ENCODE measurements at places on chromosomes 1 and 21.

GRCh38 chr1:53130878-53131589 is 11.4 kb downstream of the SLC1A7 start:
- no peak for ATAC-seq

GRCh38 chr21:33360281-33360680 is 35.5 kb downstream of the IFNAR1 start:
- no peak for ATAC-seq

GRCh38 chr21:25552856-25553255 is 54.4 kb downstream of the MRPL39 start:
- no peak for ATAC-seq

GRCh38 chr21:14901482-14901958 is 163.3 kb downstream of the NRIP1 start:
- peak; percentile 76 for ATAC-seq

DNA sequence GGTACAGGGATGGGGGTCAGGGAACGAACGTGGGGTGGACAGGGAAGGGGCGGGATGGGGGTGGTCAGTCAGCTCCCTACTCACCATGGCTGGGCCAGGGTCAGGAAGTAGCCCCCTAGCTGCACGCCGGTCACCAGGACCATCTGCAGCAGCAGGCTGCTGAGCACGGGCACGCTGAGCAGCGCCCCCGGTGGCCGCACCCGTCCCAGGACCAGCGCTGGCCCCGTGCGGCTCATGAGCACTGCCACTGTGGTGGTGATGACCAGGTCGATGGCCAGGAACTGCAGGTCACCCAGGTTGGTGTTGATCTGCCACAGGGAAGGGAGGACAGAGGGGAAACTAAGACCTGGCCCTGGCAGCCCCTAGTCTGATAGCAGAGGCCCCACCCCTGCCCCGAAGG is 6.5 kb upstream of the MFAP2 start:
- ATAC-seq = no peak

GRCh38 chr1:202281316-202282024 is 60.3 kb downstream of the UBE2T start:
- ATAC-seq = no peak

DNA sequence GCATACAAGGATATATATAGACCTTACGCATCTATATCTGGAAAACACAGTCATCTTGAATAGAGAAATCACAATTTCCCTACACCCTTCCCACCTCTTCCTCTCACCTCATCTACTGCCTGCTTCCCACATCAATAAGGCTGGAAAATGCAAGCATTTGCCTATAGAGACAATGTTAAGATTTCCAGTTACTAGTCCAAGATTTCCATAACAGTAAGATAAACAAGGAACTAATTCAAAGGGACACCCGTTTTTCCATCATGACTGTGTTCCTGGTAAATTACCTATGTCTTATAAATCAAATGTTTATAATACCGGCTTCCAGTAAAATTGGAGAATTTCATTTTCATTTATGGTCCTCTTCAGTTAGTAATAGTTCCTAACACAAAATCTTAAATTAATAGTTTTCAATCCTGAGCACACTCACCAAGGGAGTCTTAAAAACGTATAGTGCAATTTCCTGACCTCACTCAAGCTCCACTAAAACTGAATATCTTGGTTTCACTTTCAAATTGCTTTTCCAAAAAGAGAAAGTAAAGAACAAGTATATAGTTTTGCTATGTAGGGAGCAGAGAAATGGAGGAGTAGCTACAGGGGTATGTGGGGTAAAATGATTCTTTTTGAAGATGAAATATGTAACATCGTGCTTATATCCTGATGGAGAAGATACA is 398.7 kb downstream of the PLPP3 start:
- ATAC-seq = no peak

GRCh38 chr1:186420923-186421322 is 40.0 kb downstream of the PDC start:
- ATAC-seq = peak; percentile 45

DNA sequence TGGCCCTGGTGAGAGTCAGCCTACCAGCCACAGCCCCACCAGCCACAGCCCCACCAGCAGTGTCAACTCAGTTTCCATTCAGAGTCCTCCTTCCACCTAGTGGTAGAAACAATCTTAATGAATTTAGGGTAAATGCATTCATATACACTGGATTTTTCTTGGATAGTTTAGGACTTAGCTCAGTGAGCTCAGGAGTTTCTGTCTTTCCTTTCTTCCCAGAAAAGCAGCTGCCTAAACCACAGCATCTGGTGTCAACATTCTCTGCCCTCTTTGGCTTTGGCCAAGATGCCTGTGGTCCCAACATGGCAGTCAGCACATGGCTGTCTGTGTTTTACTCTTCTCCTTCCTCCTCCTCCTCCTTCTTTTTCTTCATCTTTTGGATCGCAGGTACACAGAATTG is 94.0 kb downstream of the CLIC6 start:
- ATAC-seq = no peak

- ATAC-seq = no peak
Observed at GRCh38 chr1:245997471-245998258, 509.4 kb downstream of the SMYD3 start.

DNA sequence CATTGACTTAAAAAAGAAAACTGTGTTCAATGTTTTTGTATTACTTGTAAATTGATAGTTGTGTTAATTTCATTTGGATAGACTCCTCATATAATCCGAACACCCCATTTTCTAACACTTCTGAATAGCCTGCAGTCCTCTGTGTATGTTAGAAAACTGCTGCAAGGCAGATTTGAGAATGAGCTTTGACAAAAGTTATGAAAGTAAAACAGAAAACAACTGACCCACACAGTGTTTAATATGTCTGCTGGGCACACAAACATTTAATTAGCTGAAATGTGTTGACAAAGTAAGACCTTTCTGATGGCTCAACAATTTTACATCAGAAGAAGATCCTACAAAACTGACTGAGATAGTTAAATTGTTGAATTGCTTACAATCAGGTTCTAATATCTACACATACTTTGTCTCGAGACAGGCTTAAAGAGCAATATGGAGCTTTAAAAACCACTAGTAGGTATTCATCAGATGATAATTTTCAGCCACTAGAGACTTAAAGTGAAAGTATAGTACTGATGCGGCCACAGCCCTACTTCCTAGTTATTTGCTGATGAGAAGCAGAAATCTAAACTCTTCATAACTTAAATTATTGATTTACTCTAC is 40.0 kb upstream of the PRMT6 start:
- ATAC-seq = no peak

- ATAC-seq = no peak
Observed at GRCh38 chr1:21157868-21158267, 18.8 kb downstream of the EIF4G3 start.

DNA sequence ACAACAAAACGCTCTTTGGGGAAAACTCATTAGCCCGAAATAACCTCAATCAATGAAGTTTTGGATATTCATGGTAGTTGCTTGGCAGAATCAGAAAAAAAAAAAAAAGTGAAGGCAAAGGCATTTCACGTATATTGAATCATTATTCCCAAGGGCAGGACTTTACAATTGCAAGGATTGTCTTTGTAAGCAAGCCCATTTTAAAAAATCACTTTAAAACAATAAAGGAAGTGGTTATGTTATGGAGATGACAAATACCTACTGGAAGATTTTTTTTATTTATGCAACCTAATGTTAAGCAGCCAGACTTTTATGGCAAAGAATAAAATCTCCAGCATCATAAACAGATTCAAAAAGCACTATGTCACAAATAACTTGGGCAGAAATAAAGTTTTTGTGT is 9.3 kb downstream of the GJB4 start:
- ATAC-seq = no peak

- ATAC-seq = no peak
Observed at GRCh38 chr1:222000131-222000530, 258.2 kb upstream of the DUSP10 start.

DNA sequence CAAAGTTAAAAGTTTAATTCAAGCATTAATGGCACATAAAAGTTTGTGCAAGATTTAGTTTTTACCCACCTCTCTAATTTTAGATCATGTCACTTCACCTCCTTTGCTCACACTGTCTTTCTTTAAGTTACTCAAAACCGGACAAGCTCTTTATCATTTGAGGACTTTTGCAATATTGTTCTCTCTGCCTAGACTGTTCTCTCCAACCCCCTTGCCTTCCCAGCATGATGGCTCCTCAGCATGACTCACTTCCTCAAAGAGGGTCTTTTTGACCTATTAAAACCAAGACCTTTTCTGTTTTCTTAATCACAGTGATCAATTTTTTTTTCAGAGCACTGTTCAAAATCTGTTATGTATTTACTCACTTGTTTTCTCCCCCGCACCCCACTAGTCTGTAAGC is 61.3 kb downstream of the XKR8 start:
- no peak for ATAC-seq

DNA sequence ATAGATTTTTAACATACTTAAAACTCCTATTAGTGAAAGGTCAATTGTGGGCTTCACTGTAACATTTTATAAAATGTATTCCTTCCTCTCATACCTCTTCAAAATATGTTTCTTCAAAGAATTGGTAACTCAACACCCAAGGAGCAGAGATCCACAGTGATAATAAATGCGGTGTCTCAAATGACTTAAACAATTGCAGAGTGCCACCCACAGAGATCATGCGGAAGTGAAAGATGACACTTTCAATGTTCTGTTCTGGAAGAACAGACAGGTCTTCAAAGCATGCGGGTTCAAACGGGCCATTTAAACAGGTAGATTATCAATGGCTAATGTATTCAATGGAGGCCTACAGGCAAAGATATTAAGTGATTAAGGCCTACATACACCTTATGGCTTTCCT is 157.0 kb upstream of the GREM2 start:
- ATAC-seq = no peak

DNA sequence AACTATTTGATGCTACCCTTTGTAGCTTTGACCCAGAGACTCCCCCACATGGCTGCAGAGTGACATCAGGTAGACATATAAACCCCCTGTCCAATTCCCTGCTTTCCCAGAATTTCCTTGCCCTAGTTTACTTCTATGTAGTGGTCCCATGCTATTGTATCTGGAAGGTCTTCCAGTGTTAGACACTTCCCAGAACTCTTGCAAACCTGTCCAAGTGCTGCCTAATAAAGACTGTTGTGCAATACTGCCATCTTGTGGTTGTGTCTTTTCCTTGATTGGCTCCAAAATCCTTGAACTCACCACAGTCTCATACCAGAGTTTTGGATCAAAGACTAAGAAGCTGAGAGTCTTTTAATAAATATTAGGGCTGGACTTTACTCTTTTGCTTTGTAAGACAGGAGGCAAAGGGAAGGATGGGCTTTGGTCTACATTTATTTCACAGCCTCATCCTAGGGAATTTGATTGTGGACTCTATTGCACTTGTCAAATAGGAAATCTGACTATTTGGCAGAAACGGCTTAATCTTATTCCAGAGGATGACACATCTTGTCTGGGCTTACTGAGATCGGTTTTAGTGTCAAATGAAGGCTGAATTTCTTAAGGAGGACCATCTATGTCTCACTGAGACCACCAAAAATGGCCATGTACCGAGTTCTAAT is 169.9 kb downstream of the LRRC7 start:
- no peak for ATAC-seq

DNA sequence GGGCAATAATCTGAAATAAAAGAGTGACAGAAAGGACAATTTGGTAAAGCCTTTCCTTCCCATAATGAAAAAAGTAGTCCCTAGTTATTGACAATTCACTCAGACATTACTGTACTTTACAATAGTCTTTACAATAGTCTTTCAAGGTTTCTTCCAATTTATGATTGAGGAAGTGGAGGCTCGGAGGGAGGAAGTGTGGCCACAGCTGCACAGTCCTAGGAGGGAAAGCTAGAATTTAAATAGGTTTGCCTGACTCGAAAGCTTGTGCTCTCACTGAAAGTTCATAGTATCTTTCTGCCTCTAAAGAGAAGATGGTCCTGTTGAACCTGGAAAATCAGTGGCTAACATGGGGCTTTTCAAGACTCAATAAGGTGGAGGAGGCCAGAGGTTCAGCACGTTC is 203.2 kb downstream of the SDCCAG8 start:
- no peak for ATAC-seq

- ATAC-seq = no peak
Observed at GRCh38 chr1:108541861-108542260, 18.0 kb upstream of the EEIG2 start.

GRCh38 chr1:95339377-95339776 is 105.4 kb downstream of the RWDD3 start:
- no peak for ATAC-seq

DNA sequence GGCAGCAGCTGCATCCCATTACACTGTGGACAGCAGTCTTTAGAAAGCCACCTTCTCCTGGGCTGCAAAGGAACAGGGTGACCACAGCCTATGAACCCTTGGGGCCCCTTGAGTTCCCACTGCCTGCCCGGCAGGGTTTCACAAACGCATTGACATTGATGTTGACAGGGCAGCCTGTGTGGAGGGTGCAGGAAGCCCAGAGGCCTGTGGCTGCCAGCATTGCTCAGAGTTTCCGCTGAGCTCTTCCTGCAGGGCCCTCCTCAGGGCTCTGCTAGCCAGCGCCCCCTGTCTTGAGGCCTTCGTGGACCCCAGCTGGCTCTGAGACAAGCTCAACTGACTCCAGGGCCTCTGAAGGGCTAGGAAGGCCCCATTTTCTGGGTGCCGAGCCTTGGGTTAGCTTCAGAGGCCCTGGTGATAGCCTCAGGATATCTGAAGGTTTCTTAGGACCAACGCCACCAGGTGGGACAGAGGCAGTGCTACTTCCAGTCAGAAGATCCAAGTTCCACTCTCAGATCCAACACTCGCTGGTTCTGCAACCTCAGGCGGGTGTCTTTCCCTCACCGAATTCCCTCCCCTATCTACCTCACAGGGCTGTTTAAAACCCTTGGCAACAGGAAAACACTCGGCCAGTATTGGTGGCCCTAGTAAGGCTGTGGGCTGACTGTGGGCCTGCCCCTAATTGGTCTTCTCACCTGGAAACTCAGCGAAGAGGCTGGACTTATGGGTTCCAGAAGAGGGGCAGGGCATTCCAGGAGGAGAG is 27.2 kb upstream of the EPS8L3 start:
- ATAC-seq = peak; percentile 93

DNA sequence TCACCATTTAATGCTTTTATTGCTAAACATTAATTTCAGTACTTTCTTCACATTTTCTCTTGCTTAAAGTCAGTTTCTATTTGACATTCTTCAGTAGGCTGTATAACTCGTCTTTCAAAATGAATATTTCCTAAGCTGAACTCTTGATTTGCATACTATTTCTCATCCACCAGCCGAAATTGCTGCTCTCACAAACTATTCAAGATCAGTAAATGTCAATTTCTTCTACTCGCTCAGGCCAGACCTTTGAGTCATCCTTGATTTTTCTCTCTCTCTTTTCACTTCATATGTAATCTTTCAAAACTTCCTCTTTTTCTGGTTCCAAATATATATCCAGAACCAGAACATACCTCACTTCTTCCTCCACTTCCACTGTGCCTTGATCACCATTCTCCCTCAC is 990.0 kb downstream of the KCNT2 start:
- ATAC-seq = no peak

GRCh38 chr1:117685936-117686806 is 80.3 kb downstream of the TENT5C start:
- ATAC-seq = peak; percentile 38

DNA sequence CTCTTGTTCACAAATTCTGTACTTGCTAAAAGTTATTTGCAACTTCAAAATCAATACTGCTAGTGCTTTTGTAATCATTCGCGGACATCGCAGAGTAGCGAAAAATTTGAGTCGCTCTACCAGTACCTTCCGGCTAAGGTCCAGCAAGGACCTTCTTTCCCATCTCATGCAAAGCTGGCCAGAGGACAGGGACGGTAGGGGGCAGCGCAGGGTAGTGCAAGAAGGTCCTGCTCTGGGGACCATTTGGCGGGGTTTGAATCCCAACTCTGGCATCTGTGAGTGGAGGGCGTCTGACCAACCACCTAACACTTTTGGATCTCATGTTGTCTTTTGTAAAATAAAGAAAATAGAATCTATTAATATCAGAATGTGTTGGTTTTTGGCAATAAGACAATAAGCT is 258.3 kb downstream of the SPATA17 start:
- no peak for ATAC-seq

GRCh38 chr21:36706951-36707762 is 8.2 kb downstream of the SIM2 start:
- ATAC-seq = no peak

All from activated CD4-positive, CD25-positive, alpha-beta regulatory T cell treated with anti-CD3 and anti-CD28 coated beads, Interleukin-2, amount 50 U/mL, for 24 hours (primary cell).